Natural killer cell treated with Interleukin-12 subunit alpha and Interleukin-12 subunit beta and Interleukin-15 and Interleukin-18, amount 100 ng/mL, for 72 hours (primary cell): ENCODE measurements at places on chromosomes 13 and 19. TPM values are rescaled to one million over a fixed set of nuclear protein-coding genes. Genes with fewer than 3 reads are reported as not detected.
A peak's percentile ranks its signal among the peaks of the same experiment; 100 is the strongest.

GRCh38 chr19:7921302-7921966, 1.3 kb downstream of the SNAPC2 start:
- H3K4me1 ChIP-seq = peaks cover 14% of the 10 kb centered on the region
- no peak for DNase-seq
- H3K36me3 ChIP-seq = no peaks in the 10 kb centered on the region
- H3K27ac ChIP-seq = peak overlapping the region; percentile 60
- peak overlapping the region; percentile 87 for H3K4me3 ChIP-seq
- H3K27me3 ChIP-seq = peaks cover 7% of the 10 kb centered on the region

ZNF773 gene
- 5.6 TPM for total RNA-seq

SPART gene
- total RNA-seq = 24.2 TPM

GRCh38 chr13:104976986-104977385, 1558.5 kb downstream of the EFNB2 start:
- no peak overlapping the region for H3K27ac ChIP-seq
- no peak for DNase-seq
- H3K27me3 ChIP-seq = no peaks in the 10 kb centered on the region
- H3K36me3 ChIP-seq = no peaks in the 10 kb centered on the region

DNA sequence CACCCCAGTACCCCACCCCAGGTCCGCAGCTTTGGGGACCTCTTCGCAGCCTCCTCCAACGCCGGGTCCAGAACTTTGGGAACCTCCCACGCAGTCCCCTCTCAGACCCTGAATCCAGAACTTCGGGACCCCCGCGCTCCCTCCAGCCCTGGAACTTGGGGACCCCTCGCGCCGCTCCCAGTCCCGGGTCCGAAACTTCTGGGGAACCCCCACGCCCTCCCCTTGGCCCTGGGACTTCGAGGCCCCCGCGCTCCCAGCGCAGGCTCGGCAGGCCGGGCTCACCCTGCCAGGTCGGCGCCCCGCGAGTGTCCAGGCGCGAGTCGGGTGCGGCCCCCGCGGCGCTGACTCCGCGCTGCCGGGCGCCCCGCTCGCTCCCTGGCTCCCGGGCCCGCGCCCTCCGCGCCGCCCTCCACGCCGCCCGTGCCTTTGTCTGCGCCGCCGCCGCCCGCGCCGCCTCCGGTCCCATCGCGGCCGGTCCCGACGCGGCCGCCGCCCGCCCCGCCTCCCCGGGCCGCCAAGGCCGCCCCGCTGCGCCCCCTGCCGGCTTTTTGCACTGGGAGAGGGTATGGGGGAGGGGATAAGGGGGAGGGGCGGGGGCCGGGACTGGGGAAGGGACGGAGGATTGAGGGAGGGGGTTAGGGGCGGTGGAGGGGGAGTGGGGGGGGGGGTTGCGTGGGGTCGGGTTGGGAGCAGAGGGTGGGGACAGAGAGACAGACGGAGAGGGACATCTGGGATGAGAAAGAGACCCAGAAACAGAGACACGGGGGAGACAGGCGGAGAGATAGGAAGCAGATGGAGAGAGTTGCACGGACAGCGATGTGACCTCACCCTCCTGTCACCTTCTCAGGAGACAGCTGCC, at the start of gene HOMER3:
HOMER3 (minus strand) TSS at position 449 of the 859 bp plus-strand sequence. CDS start 2,235 bp downstream, outside the sequence.
- no peak within 1 kb of the TSS for H3K27ac ChIP-seq
- no peaks in the 10 kb centered on the region for H3K36me3 ChIP-seq
- H3K4me1 ChIP-seq = peaks cover 7% of the 10 kb centered on the region
- peaks cover 26% of the 10 kb centered on the region for H3K27me3 ChIP-seq
- H3K4me3 ChIP-seq = peak within 1 kb of the TSS; percentile 42
- peak; percentile 74 for DNase-seq

DNA sequence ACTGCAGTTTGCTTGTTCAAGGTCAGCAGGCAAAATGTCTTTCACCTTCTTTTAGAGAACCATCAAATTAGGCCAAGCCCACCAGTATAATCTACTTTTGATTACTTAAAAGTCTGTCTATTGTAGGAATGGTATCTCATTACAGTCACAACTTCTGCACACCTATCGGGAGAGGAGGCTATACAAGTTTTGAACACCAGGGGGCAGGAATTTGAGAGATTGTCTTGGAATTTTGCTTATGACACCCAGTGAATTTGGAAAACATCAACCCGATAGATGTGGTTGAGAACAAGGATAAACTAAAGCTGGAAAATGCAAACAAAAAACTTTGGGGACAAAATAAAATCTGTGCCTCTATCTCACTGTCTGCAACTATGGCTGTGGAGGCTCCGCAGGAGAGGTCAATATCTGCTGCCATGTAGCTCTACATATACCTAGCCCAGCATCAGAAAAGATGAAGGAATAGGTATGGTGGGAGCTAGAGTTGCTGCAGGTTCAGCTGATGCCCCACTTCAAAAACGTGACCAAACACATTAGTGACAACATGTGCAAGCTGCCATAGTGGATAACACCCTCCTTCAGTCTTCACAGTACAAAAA, 1299.2 kb upstream of the SPRY2 start:
- no peak for DNase-seq
- no peaks in the 10 kb centered on the region for H3K4me1 ChIP-seq
- no peaks in the 10 kb centered on the region for H3K36me3 ChIP-seq

- H3K4me1 ChIP-seq = no peaks in the 10 kb centered on the region
- no peaks in the 10 kb centered on the region for H3K27me3 ChIP-seq
- H3K36me3 ChIP-seq = peaks cover 4% of the 10 kb centered on the region
- DNase-seq = no peak
These were observed 542.3 kb upstream of the ATXN8OS start for GRCh38 chr13:69565334-69565733.

CBY2 gene
- total RNA-seq = not detected
